ENCODE measurements at places on chromosomes 16 and 17. TPM values are rescaled to one million over a fixed set of nuclear protein-coding genes. Genes with fewer than 3 reads are reported as not detected.

DNA sequence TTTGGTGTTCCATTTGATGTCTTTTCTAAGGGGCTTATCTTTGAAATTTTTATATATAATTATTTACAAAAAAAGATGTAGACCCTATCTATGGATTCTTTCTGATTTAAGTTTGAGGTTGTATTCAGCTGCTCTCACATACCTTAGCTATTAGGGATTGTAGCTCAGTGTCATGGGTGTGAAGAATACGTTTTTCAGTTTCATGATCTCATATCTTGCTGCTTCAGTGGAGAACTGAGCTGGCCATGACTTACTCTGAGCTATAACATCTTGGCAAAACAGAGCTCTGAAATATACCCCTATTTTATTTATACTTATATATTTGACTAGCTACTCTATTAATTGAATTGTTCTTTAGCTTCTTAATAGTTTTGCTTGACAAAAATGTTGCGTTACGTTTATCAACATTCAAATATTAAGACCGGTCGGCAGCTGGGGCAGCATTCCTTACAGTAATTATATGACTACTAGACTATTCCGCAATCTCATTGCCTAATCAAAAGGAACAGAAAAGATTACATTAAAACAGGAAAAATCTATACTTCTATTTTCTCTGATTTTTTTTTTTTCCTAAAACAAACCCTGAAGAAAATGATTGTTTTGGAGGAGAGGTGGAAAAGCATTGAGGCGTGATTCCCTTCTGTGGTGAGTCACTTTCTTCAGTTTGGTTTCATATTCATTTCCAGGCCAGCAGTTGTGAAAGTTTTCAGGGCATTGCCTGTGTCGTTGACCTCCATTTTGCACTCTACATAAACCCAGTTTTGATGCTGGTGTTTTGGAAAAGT, 24.1 kb upstream of the KRT24 start:
- H3K4me3 ChIP-seq: no peak overlapping the region
- no peaks in the 10 kb centered on the region for H3K4me1 ChIP-seq
- no peaks in the 10 kb centered on the region for H3K27me3 ChIP-seq
- no peaks in the 10 kb centered on the region for H3K36me3 ChIP-seq
- H3K27ac ChIP-seq: no peak overlapping the region

DNA sequence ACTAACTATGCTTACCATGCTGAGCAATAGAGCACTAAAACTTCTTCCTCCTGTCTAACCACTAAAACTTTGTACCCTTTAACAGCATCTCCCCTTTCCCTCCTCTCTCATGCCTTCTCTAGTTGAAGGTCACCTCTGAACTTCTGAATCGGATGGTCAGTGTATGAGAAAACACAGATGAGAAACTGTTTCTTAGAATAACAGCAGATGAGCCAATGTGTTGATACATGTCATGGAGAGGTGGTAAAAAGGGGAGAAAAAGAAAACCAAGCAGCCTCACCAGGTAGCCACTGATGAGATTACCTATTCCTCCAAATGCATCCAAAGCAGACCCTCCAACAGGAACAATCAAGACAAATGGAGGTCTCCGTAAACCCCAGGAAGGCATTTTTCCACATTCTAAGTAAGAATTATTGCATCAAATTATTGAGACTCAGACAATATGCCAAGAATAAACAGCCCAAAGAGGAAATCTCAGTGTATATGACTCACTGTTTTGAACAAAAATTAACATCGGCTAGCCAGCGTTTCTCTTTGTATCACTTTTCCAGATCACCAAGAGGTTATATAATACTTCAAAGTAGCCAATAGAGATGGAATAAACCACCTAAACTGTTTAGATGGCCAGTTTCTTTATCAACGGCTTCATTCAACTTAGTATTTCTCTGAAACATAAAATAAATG, 793.3 kb upstream of the SOX9 start:
- H3K27me3 ChIP-seq: peaks cover 3% of the 10 kb centered on the region
- H3K4me1 ChIP-seq: no peaks in the 10 kb centered on the region
- DNase-seq: no peak
- no peaks in the 10 kb centered on the region for H3K36me3 ChIP-seq
- no peak overlapping the region for H3K4me3 ChIP-seq

Gene SAMD14
- total RNA-seq: 2.5 TPM

Gene NPTX1
- total RNA-seq: 0.73 TPM

GRCh38 chr16:29745853-29746345, at the start of gene C16orf54:
Gene C16orf54, minus strand, starts transcription at chr16:29745990. Its CDS starts 1,039 bp downstream, at chr16:29744951.
- no peaks in the 10 kb centered on the region for H3K27me3 ChIP-seq
- H3K36me3 ChIP-seq: no peaks in the 10 kb centered on the region
- DNase-seq: no peak
- peak within 1 kb of the TSS; percentile 54 for H3K27ac ChIP-seq
- peak within 1 kb of the TSS; percentile 14 for H3K4me3 ChIP-seq
- peaks cover 18% of the 10 kb centered on the region for H3K4me1 ChIP-seq

DNA sequence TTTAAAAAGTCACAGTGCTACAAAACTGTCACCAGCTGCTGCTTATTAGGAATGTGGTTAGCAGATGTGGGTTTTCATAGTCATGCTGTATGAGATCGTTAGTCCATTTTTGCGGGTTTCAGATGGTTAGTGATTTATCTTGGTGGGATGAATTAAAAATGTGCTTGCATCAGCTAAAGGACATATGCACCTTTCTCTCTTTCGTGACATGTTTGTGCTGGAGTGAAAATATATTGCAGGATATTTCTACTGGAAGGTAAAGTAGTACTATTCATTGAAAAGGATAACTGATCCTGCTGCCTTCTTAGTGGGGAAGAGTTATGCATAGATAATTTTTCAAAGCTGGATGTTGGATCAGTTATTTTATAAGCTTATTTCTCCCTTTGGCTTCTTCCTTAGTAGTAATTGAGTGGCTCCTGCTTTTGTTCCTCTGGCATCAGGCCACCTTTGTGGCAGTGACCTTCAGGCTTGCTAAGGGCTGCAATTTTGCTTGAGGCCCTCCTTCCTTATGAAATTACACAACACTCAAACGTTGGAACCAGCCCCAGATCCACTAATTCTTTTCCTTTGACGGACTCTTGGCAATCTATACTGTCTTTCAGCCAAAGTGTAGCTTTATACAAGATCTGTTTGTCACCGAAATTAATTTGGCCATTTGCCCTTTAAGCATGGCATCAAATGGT, 7.5 kb upstream of the SNTB2 start:
- peak; percentile 88 for DNase-seq
- no peaks in the 10 kb centered on the region for H3K27me3 ChIP-seq
- H3K4me3 ChIP-seq: no peak overlapping the region

- no peaks in the 10 kb centered on the region for H3K36me3 ChIP-seq
- DNase-seq: peak; percentile 22
- H3K4me3 ChIP-seq: no peak overlapping the region
- H3K27ac ChIP-seq: peak overlapping the region; percentile 24
Measured at GRCh38 chr16:48231727-48232492, 12.2 kb upstream of the LONP2 start.

DNA sequence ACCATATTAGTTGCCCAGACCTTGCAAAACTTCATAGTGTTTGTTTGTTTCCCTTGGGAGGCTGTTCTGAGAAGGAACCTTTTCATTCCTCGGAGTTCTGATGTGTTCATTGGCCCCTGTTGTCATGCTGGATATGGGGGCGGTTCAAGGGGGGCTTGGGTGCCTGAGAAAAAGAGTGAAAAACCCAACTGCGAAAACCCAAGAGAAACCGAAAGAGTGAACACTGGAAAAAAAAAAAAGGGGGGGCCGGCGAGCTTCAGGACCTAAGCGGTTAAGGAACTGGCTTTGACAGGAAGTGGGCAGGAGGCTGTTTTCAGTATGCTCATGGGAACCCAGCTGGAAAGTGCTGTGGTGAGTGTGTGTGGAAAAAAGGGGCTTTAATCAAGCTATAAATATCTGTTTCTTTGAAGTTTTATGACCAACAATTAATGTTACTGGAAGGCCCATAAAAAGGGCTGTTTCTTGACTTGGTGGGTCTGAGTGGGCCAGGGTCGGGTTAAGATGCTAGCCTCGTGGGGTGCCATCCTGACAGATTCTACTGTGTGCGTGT, 510.7 kb downstream of the MAF start:
- peaks cover 6% of the 10 kb centered on the region for H3K4me1 ChIP-seq
- H3K4me3 ChIP-seq: no peak overlapping the region
- DNase-seq: no peak

DNA sequence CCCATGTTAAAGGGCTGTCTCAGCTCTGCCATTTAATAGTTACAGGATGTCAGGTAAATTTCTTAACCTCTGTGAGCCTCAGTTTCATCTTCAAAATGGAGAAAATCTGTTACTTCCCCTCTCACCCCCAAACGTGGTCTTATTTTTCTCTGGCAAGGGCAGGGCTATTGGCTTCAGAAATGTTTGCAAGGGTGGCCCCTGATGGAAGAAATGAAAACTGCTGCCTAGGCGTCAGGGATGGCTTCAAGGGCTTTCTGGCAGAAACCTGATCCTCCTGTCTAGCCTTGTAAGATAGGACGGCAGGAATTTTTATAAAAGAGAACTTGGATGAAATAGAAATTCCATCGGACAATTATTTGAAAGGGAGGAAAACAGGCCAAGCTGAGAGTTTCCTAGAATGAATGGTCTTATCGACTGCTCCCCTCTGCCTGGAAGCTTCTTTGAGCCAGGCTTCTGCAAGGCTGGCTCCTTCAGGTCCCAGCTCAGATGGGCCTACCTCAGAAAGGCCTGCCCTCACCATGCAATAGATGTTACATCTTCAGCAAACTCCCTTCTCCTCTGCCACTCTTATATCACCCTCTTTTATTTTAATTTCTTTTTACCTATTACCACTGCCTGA, 43.0 kb upstream of the TANGO6 start:
- no peaks in the 10 kb centered on the region for H3K36me3 ChIP-seq
- peaks cover 14% of the 10 kb centered on the region for H3K4me1 ChIP-seq
- no peak overlapping the region for H3K4me3 ChIP-seq
- H3K27ac ChIP-seq: peak overlapping the region; percentile 21

DNA sequence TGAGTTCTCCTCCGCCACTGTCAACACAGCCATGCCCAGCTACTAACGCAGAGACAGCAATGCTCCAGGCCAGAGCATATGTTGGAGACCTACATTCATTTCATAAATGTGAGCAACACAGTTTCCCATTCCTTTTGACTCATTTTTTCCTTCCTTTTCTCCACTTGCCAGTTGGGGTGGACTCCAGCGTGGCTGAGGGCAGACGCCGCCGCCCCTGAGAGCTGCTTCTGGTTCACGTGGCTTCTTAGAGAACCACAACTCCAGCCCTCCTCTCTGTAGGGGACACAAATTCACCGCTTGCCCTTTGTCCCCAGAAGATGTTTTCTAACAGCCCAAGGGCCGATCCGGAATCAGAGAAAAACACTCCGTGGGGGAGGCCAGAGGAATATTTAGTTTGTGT, 45.8 kb upstream of the ZCCHC14 start:
- H3K27me3 ChIP-seq: no peaks in the 10 kb centered on the region
- H3K27ac ChIP-seq: no peak overlapping the region
- H3K36me3 ChIP-seq: no peaks in the 10 kb centered on the region
- no peak for DNase-seq
- H3K4me1 ChIP-seq: no peaks in the 10 kb centered on the region

DNA sequence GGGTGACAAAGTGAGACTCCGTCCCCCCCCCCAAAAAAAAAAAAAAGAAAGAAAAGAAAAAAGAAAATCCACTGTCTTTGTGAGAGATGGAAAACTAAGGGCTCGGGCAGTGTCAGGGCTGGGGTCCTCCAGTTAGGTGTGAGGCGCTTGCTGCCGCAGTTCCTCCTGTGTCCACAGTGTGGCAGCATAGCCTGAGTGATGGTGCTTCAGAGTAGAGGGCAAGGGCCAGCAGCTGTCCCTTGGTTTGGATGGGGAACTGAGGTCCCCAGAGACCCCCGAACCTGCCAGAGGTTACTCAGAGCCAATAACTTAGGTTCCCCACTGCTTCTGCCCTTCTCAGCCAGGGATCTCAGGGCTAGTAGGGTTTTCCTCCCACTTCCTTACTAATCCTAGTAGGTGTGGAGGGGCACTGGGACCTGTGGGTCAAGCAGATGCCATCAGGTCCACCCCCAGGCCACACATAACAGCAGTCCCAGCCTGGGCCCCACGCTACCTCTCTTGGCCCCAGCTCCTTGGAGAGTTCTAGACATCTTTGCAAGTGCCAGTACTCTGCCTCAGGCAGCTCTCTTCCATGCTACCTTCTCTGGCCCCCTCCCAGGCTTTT, 7.9 kb upstream of the LLGL1 start:
- H3K4me1 ChIP-seq: no peaks in the 10 kb centered on the region
- no peaks in the 10 kb centered on the region for H3K36me3 ChIP-seq

Gene RAPGEFL1
- total RNA-seq: 14.2 TPM

- H3K36me3 ChIP-seq: no peaks in the 10 kb centered on the region
- H3K27ac ChIP-seq: no peak overlapping the region
- H3K4me1 ChIP-seq: no peaks in the 10 kb centered on the region
- H3K27me3 ChIP-seq: no peaks in the 10 kb centered on the region
Measured at GRCh38 chr16:1001096-1001495, 19.5 kb downstream of the SOX8 start.

Gene MPV17L
- 13.5 TPM for total RNA-seq

DNA sequence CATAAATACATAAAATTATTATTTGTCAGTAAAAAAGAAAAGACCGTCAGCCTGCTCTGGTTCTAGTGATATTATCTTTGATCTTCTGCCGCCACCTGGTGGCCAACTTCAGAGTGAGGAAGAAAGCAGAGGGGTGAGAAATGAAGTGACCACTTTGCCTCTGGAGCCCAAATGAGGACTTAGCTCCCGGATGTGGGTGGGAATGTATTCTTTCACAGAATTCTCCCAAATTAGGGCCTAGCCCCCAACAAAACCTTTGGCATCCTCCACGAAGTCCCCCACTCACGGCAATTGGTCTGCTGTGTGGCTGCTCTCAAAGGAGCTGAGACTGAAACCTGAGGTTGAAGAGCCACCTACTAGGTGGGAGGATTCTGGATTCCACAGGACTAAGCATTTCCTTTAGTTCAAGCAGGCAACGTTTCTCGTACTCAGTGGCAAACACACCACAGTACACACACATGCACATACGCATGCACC, 4.9 kb upstream of the ZNF267 start:
- no peak overlapping the region for H3K4me3 ChIP-seq
- peak; percentile 68 for DNase-seq
- H3K27ac ChIP-seq: no peak overlapping the region
- no peaks in the 10 kb centered on the region for H3K27me3 ChIP-seq

All from prostate gland (tissue), 2 donors.